ENCODE measurements at places on chromosomes 6 and 20.
A peak's percentile ranks its signal among the peaks of the same experiment; 100 is the strongest.

DNA sequence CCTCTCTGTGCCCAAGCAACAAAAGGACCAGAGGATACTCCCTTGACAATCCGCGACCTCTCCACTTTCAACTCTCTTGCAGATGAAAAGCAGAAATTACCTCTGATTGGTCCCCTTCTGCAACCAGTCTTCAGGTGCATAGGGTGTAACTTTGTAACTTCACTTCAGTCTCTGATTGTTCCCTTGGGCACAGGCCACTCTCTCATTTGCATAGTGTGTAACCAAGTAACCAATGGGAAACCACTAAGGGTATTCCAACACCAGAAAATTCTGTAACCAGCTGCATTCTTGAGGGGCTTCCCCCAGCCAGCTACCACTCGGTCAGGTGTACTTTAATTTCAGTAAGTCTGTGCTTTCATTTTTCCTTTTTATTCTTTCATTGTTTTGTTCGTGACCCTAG lies 4.4 kb upstream of the RAET1L start:
- no peak for DNase-seq

- DNase-seq: no peak
Measured at GRCh38 chr6:10460096-10460495, 45.2 kb upstream of the TFAP2A start.

DNA sequence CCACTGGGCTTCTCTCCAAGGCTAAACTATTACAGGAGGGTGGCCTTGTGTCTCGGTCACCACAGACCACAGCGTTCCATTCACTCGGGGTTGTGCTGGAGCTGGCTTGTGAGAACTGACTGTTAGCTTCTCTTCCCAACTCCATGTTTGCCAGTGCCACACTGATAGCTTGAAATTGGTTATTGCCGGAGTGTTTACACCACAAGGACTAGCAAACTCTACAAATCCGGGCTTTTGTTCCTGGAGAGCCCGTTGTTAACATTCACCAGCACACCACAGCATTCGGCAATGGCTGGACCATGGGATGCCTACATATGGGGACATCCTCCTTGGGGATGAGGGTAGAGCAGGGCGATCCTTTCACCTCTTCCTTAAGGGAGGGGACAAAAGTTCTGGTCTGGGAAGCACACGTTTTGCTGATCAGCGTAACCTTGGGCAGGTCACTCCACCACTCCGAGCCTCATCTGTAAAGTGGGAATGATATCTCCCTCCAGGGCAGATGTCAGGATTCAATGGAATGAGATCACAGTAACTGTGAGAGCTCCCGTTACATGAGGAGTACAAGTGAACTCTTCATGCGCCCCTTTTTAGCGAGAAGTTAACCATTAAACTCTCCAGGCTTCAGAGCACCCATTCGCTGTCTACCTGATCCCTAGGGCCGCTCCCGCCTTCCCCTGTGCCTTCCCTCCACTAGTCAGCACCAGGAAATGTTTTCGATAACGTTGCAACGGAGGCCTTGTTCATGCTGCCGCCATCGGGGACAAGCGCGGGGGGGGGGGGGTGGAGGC lies 41.7 kb upstream of the TTPAL start:
- no peak for DNase-seq

- no peak for DNase-seq
Measured at GRCh38 chr6:3916211-3916610, 67.0 kb downstream of the FAM50B start.

DNA sequence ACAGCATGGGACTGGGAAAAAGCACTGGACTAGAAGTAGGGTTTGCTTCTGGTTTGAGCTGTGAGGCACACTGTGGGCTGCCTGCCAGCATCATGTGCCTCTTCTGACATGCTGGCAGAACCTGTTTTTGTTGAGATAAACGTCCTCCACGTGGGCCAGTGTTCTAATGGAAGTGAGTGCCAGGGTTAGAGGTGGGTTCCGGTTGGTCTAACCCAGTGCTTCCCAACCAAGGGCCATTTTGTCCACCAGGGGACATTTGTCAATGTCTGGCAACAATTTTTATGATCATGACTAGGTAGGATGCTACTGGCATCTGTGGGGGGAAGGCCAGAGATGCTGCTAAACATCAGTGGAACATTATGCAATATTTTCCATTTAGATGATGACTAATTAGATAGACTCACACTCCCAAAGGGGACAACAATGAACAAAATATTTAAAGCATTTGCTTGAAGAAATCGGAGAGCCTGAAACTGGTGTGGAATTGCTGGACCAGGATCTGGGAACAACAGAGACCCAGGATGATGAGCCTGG lies 7.8 kb upstream of the APMAP start:
- peak; percentile 88 for DNase-seq

- DNase-seq: peak; percentile 80
Measured at GRCh38 chr6:12296255-12296573, 6.1 kb downstream of the EDN1 start.

DNA sequence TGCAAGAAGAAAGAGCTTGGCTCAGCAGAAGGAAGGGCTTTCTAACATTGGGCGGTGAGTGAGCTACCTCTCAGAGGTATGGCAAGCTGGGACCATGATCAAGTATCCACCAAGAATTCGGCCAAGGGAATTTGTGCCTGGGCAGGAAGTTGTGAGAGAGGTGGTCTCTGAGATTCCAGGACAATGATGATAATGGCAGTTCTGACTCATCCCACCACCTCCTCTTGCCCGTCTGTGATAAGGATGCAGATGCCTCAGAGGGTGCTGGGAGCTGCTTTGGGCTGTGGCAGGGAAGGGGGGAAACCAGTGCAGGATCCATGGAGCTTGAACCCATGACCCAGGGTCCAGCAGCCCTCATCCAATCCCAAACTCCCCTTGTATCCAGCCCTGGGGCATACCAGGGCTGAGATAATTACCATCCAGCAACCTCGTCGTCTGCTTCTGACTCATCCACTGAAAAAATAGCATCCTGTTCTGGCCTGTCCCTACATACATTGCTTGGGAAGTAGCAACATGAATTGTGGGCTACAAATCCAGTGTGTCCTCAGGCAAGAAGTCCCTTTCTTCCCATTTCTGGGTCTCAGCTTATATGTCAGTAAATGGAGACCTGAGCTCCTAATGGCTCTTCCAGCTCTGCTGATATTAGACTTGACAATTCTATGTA lies 5.9 kb downstream of the TGM6 start:
- no peak for DNase-seq

- no peak for DNase-seq
Measured at GRCh38 chr20:43824309-43825050, 90.2 kb upstream of the TOX2 start.

GRCh38 chr20:63627751-63628245 lies 897 bp upstream of the GMEB2 start:
- DNase-seq: no peak

DNA sequence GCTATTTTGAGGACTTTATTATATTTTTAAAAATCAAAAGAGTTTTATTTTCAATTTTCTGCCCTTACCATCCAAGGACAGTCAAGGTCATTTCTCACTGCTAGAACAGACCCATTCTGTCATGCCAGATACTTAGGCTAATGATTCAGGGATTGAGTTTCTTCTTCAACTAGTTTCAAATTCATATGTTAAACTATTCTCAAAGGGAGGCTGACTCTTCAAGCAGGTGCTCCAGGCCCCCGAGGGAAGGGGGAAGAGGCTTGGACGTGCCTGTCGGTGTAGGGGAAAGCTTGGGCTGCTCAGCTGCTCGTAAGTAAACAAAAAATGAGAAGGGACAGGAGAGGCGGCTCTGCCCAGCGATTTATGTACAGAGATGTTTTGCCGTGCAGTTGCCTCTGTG lies 69.4 kb upstream of the MYLIP start:
- DNase-seq: no peak

DNA sequence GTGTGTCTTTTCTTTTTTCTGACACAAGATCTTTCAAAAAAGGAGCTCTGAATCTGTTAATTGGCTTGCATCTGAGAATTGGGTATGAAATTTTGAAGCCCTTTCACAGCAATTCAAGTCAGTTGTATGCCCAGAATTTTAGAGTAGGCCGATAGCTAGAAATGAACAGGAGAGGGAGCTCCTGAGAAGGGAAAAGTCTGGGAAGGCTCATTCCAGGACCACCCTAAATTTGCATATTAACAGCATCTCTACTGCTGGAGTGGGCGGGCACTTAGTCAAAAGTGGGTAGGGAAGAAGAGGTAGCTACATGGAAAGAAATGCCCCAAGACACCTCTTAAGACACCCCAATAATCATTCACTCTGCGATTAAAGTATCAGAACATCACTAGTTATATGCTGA lies 928.3 kb downstream of the TBC1D32 start:
- DNase-seq: no peak

DNA sequence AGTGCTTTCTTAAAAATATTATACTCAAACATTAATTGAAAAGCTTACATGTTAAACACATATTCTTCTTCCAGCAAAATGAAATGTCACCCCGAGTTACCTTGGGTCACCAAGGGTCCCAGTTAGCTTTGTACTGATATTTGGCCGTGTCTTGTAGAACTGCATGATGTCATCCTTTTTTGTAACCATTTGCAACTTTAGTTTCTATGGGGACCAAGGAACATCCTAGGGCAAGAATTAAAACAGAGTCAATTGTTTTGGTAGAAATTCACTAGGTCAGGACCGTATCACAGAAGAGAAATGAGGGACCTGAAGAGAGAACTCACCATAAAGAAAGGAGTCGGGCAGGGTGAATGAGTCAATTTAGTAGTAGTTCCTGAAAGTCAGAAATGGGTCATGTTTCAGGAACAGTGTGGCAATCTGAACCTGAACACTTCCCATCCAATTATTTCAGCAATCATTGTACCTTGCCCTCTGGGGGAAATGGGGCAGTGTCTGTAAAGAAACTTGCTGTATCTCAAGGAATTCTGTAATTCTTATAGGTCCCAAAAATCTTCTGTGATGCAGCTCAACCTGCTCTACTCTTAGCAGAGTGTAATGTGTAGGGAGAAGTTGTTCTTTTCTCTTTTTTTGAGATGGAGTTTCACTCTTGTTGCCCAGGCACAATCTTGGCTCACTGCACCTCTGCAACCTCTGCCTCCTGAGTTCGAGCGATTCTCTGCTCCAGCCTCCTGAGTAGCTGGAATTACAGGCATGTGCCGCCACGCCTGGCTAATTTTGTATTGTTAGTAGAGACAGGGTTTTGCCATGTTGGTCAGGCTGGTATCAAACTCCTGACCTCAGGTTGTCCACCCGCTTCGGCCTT lies 5.3 kb upstream of the AKAP7 start:
- no peak for DNase-seq

DNA sequence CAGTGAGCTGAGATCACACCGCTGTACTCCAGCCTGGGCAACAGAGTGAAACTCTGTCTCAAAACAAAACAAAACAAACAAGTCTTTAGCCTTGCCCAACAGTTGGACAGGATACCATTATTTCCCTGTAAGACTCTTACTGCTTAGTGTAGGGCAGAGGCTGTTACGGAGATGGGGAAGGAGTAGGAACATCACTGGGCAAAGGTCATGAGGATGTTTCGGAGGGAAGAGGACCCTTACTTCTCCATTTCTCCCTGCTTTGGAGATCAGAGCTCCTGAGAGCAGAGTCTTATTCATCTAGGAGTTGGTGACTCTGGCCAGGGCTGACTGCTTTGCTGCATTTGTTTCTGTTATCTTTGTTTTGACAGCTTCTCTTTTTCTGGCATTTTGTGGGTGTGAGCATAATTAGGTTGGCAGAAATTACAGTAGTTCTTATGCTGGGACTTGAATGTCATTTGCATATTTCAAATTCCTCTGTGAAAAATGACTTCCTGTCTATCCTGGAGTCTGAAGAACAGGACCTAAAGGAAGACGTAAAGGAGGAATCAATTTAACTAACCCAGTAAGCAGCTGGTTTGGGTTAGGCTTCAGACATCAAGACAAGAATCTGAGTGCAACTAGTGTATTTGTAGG lies 89.0 kb downstream of the CDS2 start:
- DNase-seq: no peak

GRCh38 chr20:53073636-53074415 lies 101.7 kb downstream of the TSHZ2 start:
- DNase-seq: no peak

- DNase-seq: peak; percentile 79
Measured at GRCh38 chr6:16802071-16802470, 40.8 kb upstream of the ATXN1 start.

DNA sequence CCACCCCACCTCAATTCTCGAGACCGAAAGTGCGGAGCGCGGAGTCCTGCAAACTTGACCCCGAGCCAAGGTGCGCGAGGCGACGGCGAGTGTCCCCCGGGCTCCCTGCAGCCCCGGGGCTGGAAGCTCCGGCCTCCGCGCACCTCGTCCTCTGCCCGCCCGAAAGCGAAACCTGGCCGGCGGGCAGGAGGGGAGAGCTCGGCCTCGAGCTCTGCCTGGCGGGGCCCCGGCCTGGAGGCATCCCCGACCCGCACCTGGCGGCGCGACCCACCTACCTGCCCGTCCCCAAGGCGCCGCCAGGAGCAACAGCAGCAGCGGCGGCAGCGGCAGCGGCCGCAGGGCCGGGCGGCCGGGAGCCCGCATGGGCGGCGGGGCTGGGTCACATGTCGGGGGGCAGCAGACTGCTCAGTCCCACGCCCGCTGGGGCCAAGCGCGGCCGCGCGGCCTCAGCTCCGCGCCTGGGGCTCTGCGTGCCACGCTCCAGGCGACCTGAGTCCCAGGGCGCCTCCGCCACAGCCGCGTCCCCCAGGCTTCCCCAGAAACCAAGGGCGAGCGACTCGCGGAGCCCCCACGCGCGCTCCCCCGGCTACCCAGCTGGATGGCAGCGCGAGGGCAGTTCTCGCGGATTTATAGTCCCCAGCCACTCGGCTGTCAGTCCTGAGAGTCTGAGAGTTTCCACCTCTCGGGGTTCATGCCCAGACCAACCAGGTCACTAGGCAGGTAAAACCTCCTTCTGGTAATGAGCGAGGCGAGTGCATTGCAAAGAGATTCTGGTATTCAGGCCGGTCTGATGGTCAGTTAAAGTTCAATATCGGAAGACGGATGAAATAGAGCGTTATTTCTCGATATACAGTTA lies at the start of gene IL20RA:
Gene IL20RA, minus strand, starts transcription at position 600 of the 856 bp plus-strand sequence. Its CDS starts 237 bp downstream, at position 363.
- no peak for DNase-seq

DNA sequence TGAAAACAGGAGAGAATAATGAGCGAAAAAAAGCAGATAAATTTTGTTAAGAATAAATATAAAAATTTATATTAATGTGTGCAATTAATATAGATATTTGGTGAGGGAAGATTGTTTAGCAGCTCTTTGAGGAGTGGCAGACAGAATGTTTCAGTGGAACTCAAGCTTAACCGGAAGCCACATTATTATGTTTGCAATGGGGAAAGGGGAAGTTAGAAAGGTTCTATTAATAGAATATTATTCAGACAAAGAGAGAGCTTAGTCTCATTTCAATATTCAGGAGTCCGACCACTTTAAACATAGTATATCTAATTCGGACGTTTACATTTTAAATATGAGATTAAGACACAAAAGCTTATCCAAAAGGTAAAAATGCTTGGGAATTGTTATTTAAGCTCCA lies 81.6 kb upstream of the KHDRBS2 start:
- no peak for DNase-seq

- DNase-seq: no peak
Measured at GRCh38 chr20:46293084-46293483, 15.2 kb downstream of the CDH22 start.

DNA sequence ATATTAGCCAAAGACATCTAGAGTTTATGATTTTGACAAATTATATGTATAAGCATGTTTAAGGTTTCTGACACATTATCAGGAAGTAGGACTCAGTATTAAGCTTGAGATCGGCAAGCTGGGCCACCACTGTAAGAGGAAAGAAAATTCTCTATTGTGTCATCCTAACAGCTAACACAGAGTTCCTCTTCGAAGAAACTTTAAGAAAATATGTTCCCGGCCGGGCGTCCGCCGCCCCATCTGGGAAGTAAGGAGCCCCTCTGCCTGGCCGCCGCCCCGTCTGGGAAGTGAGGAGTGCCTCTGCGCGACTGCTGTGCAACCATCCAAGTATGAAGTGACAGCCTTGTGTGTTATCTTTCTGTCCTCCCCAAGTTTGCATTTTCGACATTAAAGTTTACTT lies 23.0 kb downstream of the USP49 start:
- DNase-seq: no peak
